ENCODE measurements at places on chromosomes 5 and 9.

DNA sequence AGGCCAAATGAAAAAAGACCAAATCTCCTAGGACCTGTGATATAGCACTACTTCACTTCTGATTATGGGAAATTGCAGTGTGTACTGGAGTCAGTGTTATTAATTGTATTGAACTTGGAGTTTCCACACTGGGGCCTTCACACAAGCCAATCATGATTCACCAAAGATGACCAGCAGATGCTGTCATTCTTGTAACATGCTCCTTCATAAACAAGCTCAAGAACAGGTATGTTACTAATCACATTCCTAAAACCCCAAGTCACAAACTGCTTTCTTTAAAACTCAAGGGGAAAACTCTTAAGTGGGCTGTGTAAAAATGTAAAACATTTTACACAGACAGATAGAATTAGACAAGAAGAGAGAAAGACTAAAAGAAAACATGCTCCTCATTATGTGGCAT is 5.6 kb downstream of the KLHL3 start:
- DNase-seq = no peak

- no peak for DNase-seq
Observed at GRCh38 chr5:38968665-38969064, 105.5 kb downstream of the RICTOR start.

GRCh38 chr5:6788956-6789649 is 75.9 kb downstream of the TENT4A start:
- no peak for DNase-seq

DNA sequence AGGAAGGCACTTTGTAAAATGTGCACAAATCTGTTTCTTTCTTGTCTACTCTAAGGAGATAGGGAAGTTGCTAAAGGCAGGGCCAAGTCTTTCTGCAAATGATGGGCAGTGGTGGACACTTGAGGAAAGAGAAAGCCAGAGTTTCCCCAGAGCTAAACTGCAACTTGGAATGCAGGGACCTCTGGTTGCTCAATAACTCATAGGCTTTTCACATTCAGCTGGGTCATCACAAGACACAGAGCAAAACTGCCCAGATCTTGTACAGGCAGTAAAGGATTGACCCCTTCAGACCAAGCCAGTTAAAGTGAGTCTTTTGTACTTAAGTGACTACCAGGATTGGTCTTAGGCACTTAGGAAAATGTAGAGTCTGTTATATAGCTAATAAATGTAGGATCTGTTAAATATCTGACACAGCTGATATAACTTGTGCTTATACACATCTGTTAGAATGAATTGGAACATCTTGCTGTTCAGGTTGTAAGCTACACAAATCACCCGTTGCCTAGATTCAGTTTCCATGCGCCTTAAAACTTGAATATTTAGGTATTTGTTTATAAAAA is 13.5 kb upstream of the AGXT2 start:
- no peak for DNase-seq

GRCh38 chr9:14960881-14961280 is 50.7 kb upstream of the FREM1 start:
- DNase-seq = no peak

DNA sequence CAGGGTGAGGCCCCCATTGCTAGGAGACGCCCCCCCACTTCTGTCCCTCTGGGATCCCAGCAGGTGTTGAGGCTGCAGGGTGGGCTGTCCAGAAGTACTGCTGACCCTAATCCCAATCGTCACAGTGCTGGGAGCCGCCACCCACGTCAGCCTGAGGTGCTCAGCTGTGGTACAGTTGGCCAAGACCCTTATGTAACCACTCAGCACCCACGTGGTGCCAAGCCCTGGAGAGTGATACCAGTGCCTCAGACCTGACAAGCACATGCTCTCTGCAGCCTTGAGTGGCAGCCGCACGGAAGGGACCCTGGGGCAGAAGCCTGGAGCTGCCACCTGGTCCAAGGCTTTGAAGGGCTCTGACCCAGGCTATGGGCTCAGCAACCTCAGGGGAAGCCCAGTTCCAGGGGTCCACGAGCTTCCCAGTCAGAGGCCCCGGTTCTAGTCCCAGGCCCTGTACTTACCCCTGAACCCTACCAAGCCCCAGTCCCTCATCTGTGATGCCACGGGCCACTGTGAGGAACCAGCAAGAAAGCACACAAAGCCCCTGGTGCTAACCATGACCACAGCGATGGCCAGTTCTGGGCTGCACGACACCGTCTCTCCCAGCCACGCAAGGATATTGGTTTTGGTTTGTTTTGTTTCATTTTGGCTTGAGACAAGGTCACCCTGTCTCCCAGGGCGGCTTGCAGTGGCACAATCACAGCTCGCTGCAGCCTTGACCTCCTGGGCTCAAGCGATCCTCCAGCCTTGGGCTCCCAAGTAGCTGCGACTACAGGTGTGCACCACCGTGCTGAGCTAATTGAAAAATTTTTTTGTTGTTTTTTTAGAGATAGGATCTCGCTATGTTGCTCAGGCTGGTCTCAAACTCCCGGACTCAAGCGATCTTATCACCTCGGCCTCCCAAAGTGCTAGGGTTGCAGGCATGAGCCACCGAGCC is 50.7 kb downstream of the DBH start:
- DNase-seq = no peak

DNA sequence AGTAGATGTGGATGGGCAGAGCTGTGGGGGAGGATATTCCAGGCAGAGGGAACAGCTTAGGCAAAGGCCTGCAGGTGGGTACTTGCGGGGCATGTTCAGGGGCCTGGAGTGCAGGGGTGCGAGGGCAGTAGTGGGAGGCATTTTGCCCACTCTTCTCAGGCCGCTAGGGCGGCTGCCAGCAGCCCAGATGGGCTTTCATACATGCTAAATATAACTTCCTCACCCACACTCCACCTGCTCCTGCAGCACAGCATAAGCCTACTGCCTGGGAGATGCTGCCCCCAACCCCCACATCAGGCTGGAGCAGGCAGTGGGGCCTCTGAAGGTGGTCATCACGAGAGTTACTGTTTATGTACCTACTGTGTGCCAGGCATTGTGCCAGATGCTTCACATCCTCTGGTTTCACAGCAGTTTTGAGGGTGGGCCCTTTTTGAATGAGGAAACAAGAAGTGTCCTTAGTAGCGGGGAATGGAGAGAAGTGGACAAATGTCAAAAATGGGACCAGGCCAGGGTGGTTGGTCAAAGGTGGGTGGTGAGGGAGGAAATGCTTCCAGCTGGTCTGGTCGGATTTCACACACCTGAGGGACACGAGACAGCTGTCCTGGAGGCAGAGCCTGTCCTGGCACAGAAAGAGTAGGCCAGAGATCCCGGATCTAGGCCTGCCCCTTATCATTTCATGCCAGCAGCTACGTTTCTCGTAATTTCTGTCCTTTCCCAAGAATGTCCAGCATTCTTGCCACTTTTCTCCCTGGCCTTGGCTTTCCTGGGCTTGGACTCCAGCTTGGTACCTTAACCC is 12.1 kb downstream of the RGS14 start:
- no peak for DNase-seq

DNA sequence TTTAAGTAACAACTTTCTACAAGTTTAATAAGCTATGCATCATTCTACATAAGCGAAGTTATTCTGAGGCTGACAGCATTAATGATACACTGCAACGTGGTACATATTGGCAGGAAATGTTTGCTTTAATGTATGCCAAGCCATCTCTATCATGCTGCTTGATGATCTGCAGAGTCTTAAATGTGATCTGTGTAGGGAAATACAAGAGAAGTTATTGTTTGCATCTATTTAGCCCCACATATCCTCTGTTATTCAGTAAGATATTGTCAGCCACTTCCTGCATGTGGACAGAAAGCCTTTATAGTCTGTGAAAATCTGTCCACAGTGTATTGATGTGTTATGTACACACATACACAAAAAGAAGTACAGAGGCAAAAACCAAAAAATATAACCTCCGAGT is 193.1 kb upstream of the FREM1 start:
- DNase-seq = no peak

GRCh38 chr5:143987751-143988560 is 176.0 kb downstream of the HMHB1 start:
- no peak for DNase-seq

DNA sequence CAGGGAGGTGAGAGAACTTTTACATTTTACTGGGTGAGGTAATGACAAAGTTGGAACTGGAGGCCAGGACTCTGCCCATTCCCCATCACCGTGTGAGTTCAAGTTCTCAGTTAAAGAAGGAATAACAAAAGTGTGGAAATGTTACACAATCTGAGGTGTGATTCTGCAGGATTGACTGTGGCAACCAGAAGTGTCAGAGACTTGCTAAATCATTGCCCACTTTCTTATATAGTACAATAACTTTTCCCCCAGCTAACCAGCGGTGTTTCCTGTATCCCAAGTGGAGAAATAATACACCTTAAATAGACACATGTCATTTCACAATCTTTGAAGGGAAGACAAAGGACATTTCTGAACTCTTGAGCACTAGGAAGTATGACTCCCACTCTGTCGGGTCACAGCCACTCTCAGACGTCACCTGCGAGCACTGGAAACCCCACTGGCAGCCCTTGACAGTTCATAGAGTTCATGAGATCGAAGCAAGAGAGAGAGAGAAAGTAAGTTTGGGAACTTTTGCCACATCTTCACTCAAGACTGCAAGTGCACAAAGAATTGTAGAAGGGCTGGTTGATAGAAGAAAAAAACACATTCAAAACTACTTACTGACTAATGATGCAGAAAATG is 28.4 kb downstream of the PAX5 start:
- no peak for DNase-seq

- no peak for DNase-seq
Observed at GRCh38 chr9:27851858-27852257, 278.6 kb upstream of the C9orf72 start.

GRCh38 chr9:131704141-131704983 is 35.5 kb downstream of the RAPGEF1 start:
- DNase-seq = no peak

- DNase-seq = no peak
Observed at GRCh38 chr5:158739951-158740757, 359.6 kb downstream of the EBF1 start.

DNA sequence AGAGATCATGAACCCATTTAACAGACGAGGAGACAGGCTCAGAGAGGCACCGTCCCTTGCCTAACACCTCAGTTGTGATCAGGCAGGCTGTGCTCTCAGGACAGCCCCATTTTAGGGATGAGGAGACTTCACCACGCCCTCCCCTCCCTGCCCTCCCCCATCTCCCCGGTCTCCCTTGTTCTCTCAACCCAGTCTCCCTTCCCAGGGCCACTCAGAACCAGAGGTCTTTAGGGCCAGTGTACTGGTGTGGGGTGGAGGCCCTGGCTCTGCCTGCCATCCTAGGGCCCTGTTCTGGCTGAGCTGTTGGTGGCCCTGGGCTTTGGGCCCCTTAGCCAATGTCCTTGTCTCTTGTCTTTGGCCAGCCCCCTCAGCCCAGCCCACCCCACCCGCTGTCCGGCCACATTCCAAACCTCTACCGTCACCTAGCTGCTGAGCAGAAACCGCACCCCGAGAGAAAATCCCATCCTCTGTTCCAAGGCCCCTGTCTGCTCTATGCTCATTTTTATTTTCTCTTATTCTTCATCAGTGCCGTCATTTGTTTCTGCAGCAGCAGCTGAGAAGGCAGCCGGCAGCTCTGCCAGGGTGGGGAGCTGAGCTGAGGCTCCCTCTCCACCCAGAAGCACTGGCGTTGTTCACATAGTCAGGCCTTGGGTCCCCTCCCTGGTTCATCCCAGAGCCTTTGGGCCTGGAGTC is 33.9 kb downstream of the OLFML2A start:
- DNase-seq = no peak

- DNase-seq = no peak
Observed at GRCh38 chr9:36118201-36118600, 18.3 kb upstream of the GLIPR2 start.

GRCh38 chr5:10133830-10134229 is 115.9 kb downstream of the ATPSCKMT start:
- no peak for DNase-seq

- DNase-seq = no peak
Observed at GRCh38 chr5:35859101-35859661, 2.5 kb downstream of the IL7R start.

DNA sequence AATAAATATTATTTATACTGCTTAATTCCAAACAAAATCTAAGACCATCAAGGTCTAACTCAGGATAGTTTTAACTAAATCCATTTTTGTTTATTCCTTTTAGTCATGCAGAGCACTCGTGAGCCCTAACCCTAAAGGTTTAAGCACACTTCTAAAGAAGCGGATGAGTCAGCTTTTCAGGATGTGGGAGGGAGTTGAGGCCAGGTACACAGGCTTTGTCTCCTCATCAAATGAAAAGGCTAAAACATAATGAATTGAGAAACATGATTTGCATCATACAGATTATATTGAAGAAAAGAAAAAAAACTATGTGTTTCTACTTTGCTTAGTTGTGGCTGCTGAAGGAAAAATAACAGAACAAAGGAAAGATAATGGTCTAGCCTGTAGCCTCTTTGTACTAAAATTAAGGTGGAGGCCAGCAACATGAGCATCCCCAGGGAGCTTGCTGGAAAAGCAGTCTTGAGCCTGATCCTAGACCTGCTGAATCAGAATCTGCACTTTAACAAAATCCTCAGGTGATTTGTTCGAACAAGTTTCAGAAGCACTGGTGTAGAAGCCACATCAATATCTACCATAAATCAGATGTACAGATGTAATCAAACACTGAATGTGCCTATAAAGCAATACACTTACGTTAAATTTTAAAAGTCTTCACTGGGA is 21.1 kb upstream of the ISCA1 start:
- no peak for DNase-seq

DNA sequence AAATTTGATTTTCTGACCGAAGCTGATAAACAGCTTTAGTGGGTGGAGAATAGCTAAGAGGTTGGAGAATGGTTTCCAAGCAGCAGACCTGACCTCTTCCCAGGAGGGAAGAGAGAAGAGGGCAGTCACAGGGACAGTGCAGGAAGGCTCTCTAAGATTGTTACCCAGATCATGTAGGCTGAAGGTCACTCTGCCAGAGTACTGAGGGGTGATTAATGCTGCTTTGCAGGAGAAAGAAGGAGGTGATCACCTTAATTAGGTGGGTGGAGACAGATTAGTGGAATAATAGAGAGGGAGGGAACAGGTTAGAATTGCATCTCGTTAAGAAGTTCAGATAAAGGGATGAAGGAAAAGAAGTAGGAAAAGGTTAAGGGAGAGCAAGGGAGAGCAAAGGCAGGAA is 440.5 kb downstream of the BRINP1 start:
- DNase-seq = no peak

GRCh38 chr9:4137681-4138099 is 162.2 kb downstream of the GLIS3 start:
- DNase-seq = no peak
